Stimulated activated CD8-positive, alpha-beta memory T cell treated with anti-CD3 and anti-CD28 coated beads, Interleukin-15, amount 100 ng/mL, for 24 hours (primary cell): ENCODE measurements at places on chromosomes 6 and 20.

GRCh38 chr6:33827546-33828451 lies 24.0 kb upstream of the MLN start:
- DNase-seq = no peak

DNA sequence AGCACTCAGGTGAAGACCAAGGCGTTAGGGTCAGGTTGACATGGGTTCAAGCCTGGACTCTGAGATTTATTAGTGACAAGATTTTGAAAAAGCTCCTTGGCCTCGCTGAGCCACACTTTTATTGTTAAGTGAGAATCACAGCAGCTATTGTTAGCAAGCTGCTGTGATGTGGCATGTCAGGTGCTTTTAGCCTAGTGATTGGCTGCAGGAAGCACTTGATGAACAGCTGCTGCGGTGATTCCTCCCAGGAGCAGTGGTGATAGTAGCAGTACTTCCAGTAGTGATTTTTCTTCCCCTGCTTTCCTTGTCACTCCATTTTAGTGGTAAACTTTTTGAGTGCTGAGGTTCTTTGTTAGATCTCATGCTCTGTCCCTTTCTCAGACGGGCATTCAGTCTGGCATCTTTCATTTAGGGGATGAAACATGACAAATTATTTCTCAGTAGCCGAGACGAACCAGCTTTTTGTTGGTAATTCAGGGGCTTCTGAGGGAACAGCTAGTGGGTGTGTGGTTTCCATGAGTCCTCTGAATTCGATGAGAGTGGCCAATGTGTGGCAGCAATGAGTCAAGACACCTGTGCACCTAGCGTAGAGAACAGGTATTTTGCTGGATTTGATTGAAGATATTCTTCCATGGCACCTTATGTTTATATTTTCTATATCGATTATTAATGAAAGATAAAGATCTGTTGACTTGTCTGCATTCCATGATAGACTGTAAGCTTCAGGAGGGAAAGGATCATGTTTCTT lies 696.7 kb downstream of the DHX35 start:
- DNase-seq = no peak

- no peak for DNase-seq
These were observed 340.3 kb downstream of the EPHA7 start for GRCh38 chr6:93079061-93079460.

- no peak for DNase-seq
These were observed 39.4 kb upstream of the RFPL4B start for GRCh38 chr6:112307707-112308106.

DNA sequence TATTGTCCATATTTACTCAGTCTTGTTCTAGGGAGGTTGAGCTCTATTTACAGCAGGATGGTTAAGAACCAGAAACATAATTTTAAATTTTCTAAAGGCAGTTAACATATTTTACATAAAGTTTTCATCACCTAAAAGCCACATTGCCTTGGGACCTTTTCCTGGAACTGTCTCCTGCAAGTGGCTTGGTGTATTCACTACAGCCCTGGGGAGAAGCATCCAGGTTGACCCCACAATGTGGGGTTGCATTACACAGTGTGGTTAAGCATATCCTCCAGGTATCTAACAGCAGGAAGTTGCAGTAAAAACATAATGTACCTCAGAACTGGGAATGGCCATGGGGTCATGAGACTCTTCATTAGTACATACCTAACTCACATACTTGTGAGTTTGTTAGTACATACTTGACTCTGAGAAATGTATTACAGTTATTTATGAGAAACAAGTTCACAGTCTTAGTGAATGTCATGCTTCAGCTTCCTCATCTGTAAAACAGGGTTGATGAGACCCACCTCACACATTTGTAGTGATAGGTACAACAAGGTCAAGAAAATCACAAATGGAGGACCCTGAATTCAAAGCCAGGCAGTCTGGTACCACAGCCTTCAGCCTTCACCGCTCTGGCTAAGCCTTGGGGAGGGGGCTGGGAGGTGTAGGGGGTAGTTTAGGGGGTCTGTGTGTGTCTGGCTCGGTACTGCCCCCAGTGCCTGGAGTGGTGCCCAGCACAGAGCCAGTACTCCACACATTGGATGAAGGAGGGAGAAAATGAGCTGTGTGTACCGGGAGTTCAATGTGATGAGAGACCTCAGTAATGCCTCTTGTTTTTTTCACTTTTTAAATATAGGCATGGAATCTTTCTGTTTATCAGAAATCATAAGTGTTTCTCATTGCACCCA lies 52.9 kb downstream of the KAT14 start:
- no peak for DNase-seq

DNA sequence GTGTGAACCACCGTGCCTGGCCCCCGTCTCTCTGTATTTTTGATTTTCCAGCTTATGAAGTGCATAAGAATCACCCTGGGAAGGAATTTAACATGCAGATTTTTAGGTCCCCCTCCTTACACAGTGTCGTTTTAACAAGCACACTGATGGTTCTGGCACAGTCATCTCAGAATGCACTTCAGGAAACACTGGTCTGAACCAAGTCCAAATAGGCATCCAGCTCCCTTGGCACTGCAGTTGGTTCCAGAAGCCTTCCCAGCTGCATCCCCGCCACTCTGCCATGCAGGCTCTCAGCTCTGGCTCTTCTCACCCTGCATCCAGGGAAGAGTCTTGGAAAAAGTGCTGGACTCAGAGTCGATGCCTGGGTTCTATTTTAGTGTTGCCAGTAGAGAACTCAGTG lies 20.1 kb downstream of the RIPOR2 start:
- DNase-seq = no peak

DNA sequence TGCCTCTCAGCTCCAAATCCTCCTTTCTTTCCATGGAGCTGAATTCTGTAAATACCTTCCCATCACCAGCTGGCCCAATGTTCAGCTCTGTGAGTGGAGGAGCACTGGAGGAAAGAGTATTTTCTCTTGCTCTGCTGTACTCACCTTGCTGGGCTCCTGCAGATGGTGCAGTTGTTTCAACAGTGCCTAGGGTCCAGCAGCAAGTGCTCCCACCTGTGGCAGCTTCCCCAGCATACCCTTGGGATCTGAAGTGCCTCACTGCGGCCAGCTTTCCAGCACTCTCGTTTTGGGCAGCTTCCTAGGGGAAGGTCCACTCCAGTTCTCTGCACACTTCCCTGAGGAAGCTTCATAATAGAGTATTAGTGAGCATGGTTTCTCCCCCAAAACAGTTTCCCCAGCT lies 170.9 kb downstream of the ARHGAP18 start:
- no peak for DNase-seq

GRCh38 chr20:53126185-53126584 lies 154.0 kb downstream of the TSHZ2 start:
- no peak for DNase-seq

DNA sequence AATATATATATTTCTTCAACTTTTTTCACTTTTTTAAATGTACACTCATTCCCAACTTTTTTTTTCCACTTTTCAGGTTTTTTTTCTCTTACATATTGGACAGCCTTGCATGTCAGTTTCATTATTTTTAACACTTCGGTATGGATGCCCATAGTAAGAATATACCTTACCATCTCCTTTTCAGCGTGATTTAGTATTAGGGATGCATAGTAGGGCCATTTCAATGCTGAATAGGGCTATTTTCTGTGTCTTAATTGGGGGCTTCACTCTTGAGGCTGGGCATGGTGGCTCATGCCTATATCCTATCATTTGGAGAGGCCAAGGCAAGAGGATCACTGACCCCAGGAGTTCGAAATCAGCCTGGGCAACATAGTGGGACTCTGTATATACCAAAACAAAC lies 6.7 kb downstream of the RNF114 start:
- no peak for DNase-seq

GRCh38 chr20:21147593-21147992 lies 21.7 kb downstream of the KIZ start:
- DNase-seq = no peak

DNA sequence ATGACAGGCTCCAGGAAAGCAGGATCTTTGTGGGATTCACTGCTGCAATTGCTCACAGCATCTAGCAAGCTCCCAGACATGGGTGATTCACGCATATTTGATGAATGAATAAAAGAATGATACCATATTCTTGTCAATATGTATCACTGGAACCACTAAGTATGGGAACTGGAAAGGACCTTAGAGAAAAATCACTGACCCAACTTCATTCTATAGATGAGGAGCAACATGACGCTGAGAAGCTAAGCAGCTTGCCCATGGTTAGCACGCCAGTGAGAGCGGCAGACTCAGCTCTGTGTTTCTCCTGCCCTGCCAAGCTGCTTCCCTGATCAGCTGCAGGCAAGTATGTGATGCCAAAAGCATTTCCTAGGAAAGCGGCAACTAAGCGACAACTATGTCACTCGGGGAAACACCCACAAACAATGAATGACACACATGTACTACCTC lies 66.8 kb downstream of the PPP1R3G start:
- no peak for DNase-seq

DNA sequence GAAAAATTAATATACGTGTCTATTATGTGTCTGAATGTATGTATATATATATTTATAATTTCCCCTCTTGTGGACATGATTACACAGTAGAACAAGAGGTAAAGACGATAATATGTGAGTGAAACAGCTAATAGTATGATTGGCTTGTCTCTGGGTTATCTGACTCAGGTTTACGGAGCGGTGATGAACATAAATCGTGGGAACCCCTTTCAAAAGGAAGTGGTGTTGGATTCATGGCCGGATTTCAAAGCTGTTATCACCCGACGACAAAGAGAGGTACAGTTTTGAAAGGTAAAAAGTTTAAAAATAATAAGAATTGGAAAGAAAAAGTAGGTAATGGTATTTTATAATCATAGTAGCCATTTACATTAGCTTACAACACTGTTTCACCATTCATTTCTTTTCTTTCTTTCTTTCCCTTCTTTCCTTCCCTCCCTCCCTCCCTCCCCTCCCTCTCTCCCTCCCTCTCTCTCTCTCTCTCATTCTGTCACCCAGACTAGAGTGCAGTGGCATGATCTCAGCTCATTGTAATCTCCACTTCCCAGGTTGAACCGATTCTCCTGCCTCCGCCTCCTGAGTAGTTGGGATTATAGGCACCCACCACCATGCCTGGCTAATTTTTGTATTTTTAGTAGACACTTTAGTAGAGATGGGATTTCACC lies 15.9 kb downstream of the GLYATL3 start:
- DNase-seq = no peak

DNA sequence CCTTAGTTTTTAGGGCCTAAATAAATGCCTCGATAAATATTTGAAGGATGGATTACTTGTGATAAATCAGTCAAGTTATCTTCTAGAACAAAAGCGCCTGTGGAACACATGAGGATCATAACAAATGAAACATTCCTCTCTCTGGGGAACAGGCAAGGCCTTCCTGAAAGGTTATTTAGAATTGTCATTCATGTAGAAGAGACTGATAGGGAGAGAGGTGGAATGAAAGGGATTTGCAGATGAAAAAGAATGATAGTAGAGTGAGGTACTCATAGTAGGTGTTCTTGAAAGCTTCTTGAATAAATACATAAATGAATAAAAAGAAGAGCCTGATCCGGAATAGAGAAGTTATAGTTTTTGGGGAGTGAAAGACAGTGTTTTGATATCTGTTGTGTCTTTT lies 30.5 kb downstream of the TSPYL4 start:
- DNase-seq = no peak

- DNase-seq = no peak
These were observed 200.5 kb downstream of the PTPRK start for GRCh38 chr6:128319946-128320345.

GRCh38 chr6:143063631-143064030 lies 2.9 kb downstream of the AIG1 start:
- DNase-seq = no peak

DNA sequence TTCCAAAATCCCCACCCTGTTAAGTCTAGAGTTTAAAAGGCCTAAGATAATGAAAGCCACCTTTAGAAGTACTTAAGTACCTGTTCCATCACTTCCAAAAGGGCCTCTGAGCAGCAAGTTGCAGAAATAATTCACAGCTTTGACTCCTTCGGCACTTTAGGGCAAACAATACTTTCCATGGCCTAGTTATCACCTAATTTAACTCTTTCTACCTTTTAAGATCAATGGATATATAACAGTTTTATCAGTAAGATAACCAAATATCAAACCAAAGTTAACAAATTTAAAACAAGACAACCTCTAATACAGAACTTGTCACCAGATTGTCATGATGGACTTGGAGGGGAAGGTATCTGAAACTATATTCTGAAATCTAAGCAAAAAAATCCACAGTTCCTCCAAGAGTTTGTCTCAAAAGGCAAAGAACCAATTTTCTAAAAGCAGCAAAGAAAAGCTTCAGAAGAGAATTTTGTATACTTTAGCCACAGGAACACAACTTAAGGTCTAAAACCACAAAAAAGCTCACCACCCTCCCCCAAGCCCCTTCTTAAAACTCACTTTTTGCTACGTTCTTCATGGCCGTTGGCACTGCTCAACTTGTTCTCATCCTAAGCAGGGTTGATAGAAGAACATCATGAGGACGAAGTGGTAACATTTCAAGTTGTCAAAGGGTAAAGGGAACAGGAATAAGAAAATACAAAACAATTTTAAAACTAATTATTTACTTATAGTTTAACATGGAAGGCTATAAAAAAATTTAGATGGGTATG lies 3.5 kb downstream of the RBM39 start:
- DNase-seq = no peak

GRCh38 chr6:156851454-156851921 lies 74.3 kb downstream of the ARID1B start:
- no peak for DNase-seq

DNA sequence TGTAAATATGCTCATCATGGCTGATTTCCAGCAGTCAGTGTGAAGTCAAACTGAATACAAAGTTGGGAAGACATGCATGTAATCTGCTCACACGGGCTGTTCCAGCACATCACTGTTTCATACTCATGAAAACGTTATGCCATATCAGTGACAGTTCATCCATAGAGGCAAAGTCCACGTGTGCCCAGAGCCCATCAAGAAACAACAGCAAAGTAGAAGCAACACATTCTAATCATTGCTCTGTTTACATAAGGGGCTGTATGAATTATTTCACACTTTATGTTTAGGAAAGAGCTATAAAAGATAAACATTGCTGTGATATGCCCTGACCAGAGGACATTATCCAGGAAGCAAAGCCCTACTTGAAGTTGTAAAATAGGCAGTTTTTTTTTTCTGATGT lies 157.0 kb upstream of the ENPP5 start:
- no peak for DNase-seq

DNA sequence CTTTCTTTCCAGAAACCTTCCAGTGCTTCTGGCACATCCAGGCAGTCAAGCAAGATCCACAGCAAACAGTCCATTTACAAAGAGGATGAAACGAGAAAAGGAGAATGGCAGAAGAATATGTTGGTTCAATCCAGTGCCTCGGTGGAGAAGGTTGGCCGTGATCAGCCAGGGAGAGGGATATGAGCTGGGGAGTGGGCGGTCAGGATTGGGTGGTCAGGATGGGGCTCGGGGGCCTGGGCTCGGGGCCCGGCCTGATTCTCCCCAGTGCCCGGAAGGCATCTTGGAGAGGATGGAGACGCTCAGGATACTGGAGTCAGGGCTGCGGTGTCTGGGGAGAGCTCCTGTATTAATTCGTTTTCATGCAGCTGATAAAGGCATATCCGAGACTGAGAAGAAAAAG lies 61.3 kb downstream of the EFCAB8 start:
- no peak for DNase-seq

- no peak for DNase-seq
These were observed 28.8 kb upstream of the MBOAT1 start for GRCh38 chr6:20241102-20241501.
